ENCODE measurements at places on chromosomes 4 and X. TPM values are rescaled to one million over a fixed set of nuclear protein-coding genes. Genes with fewer than 3 reads are reported as not detected.

The FREM3 gene
- total RNA-seq = not detected

The FAM9B gene
- not detected for total RNA-seq

The CT45A1 gene
- not detected for total RNA-seq

The CYTL1 gene
- not detected for total RNA-seq

The CSAG3 gene
- not detected for total RNA-seq

The ESX1 gene
- not detected for total RNA-seq

The CDK16 gene
- 71.5 TPM for total RNA-seq

The PHOX2B gene
- not detected for total RNA-seq

The RXFP1 gene
- not detected for total RNA-seq

The GUCY1B1 gene
- total RNA-seq = 0.11 TPM

The USP51 gene
- 3.0 TPM for total RNA-seq

The MTCP1 gene
- 18.3 TPM for total RNA-seq

The GUCY1A1 gene
- not detected for total RNA-seq

The HSD17B13 gene
- total RNA-seq = not detected

The HTR2C gene
- total RNA-seq = not detected

The HSFX4 gene
- not detected for total RNA-seq

The ARMCX1 gene
- total RNA-seq = 0.95 TPM

The PCDH10 gene
- not detected for total RNA-seq

Data from activated T-helper 17 cell treated with anti-CD3 and anti-CD28 coated beads, Interleukin-2, amount 50 U/mL, for 72 hours (primary cell).